ENCODE measurements at places on chromosomes 1 and 21.

DNA sequence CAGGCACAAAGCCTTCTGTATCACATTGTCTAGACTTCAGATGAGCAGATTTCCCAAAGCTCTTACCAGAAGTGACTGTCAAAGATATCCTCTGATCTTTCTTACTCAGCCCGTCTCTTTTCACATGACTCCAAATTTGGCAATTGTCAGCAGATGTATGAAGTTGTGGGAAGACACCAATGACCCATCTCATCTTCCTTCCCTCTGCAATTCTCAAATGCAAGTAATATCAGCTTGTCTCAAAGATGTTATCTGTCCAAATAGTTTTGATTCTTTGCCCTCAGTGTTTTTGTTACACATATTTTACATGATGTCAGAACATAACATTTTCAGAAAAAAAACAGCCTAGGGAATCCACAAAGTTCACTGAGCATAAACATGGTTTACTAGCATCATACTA, 45.1 kb upstream of the RGS2 start:
- no peak for DNase-seq

GRCh38 chr1:202105571-202106339, 17.0 kb upstream of the GPR37L1 start:
- DNase-seq, result no peak

GRCh38 chr1:25773441-25774125, 26.4 kb upstream of the SELENON start:
- no peak for DNase-seq

GRCh38 chr1:219507437-219507836, 105.5 kb downstream of the ZC3H11B start:
- no peak for DNase-seq

Measured in T follicular helper cell (primary cell).